ENCODE measurements at places on chromosomes 4 and X.

DNA sequence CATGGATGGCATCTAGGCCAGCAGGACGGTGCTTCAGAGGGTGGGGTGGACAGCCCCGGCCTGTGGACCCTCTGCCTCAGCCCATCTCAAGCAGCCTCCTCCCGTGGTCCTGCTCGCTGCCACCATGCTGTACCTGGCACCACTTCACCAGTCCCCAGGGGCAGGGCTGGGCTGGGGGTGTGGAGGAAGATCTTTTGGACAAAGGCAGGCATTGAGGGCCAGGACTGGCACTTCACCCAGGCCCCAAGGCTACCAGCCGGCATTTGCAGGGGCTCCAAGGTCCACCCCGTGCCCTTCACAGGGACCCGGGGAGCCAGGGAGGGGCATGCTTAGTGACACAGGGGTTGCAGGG is 713 bp downstream of the PLXNB3 start:
- DNase-seq: no peak

GRCh38 chr4:3701736-3702560 is 64.2 kb upstream of the ADRA2C start:
- DNase-seq: no peak

GRCh38 chr4:107034996-107035818 is 906 bp downstream of the DKK2 start:
- no peak for DNase-seq

DNA sequence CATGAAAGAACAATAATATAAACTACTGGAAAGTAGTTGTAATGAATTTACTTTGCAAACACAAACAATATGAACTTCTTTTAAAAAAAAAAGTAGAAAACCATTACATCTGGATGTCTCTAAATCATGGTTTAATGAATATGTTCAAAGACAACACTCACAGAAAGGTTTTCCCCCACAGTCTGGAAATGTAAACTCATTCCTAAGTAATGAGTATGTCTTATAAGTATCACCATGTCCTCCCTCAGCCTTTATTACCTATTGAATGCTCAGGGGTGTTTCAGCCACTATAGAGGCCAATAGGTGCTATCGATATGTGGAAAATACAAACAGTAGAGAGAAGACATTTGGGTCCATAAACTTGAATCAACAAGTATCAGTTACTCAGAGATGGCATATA is 186.7 kb downstream of the PALLD start:
- DNase-seq: no peak

DNA sequence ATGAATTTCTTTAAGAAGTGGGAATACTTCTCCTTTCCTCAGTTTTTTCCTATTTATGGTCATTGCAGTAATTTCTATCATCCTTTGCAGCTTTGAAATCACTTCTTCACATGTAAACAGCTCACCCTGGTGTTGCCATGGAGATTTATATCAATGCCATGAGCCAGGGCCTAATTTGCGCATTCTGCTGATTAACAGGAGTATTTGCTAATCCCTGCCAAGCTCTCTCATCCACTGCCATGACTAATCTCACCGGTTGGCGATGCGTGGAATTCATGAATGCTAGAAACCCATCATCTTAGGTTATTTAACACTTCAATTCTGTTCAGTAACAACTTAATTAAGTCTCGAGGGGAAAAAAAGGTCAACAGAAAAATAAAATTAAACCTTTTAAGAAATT is 11.8 kb upstream of the FGF13 start:
- DNase-seq: no peak

Data from AG04449 (cell line).